AG10803 (cell line): ENCODE measurements at places on chromosomes 16 and 17.

DNA sequence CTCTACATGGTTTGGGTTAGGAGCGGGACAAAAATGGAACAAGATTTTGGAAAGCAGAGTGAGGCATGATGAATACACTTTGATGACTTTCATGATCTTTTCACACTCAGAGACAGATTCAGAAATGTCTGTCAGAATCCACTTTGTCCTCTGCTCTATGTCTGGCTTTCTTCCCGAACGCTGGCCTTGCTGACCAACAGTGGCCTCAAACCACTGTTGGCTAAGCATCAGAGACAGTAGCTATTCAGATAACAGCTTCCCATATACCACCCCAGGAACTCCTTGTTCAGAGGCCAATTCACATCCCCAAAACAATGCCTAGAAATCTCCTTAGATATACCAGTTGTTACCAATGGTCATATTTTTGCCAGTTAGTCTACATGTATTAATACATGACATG lies 40.9 kb downstream of the FBXL20 start:
- DNase-seq = no peak

DNA sequence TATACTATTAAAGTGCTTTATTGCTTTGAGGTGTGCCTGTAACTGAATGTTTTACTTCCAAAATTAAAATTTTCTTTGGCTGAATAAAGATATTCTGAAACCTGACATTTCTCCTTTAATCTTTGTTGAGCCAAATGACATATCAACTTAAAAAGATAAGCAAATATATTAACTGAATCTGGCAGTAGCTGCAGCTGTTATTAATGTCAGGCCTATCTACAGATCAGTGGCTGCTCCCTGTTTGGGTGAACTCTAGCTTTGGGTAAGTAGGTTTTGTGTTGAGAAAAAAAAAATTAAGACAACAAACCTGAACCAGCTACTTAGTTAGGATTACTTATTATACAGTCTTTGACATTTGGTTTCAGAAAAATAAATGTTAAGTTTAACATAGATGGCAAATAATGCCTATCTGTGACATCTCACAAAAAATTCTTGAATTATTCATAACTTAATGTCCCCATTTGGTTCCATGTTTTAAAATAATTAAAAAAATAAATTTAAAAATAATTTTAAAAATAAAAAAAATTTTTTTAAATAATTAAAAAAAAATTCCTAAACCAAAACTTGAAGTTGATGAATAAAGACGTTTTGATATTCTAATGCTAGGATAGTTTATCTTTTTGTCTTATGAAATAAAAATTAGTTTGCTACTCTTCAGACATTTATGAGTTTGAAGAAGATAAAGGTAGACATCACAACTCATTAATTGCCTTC lies 19.8 kb downstream of the CPD start:
- no peak for DNase-seq

DNA sequence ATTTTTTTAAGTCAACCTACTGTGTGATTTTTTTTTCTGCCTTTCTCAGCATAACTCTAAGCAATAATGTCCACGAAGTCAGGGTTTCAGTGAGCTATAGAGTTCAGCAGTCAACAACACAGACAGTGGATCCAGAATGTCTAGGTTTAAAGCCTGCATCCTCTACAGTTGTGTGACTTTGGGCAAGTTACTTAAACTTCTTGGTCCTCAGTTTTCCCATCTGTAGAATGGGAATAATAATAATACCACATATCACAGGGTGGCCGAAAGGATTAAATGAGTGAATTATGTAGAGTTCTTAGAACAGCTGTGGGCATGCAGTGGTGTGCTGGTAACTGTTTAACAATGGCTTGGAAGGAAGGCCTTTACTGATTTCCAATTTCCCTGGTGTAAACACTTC lies 38.8 kb upstream of the MEAK7 start:
- no peak for DNase-seq

GRCh38 chr17:63694950-63695773 lies 4.8 kb downstream of the LIMD2 start:
- DNase-seq = no peak

GRCh38 chr17:42744283-42744805 lies 496 bp downstream of the EZH1 start:
- DNase-seq = peak; percentile 56

DNA sequence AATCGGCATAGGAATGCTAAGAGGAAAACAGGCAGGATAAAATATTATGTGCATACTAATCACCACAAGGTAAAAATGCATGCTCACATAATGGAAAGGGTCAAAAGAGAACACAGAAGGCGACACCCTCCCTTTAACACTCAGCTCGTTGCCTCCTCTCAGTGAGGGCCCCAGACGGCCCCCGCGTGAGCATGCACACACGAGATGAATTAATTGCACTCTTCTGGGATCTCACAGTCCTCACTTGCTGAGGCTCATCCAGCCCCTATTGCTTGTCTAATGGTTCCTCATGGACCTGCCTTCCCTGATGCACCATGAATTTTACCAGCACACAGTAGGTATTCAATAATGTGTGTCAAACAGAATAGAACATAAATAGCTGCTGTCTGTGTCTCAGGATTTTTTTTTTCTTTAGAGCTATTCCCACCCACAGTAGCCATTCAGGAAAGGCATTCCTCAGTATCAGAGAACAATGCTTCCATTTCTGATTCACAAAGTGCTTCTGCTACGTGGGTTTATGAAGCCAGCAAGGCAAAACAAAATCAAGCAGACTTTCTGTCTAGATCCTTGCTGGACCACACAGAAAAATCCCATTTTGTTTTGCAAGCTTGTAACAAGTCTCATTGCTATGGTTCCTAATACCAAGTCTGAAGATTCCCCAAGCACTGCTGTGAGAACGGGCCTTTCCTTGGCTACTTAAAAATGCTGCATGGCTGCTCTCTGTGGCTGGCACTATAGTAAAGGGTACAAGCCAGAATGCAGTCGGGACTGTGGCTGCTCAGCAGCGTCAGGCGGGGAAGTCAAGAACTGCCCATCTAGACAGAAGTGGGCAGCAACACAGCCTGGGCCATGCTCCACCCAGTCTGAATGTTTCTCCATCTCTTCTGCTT lies 43.6 kb downstream of the TOM1L2 start:
- no peak for DNase-seq

DNA sequence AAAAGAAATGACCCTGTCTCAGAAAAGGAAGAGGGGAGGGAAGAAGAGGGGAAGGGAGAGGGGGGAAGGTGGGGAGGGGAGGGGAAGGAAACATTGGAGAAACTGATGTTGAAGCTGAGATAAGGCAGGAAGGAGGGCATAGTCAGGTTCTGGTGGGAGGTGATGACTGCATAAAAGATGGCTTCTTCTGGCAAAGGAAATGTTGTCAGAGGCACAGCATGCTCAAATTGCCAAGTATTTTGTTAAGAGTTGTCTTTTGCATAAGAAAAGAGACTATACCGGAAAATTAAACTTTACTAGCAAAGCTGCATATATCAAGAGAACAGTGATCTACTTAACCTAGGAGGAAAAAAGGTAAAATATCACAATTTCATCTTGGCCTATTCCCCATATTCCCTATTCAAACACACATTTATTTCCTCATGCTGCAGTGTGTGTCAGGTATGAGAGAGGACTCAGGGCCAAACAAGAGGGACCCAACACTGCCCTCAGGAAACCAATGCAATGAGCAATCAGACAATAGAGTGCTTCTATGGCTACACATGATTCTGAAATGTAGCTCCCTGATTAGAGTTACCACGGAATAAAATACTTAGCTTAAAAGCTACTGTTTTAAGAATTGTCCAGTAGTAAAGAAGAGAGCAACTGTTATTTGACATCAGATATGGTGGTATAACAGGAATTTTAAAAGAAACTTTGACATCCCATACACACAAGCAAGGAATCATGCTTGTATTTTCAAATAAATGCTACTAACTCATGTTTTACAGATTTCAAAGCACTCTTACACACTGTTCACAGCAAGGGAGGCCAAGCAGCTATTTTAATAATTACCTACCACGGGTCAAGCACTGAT lies 80.9 kb downstream of the PARN start:
- DNase-seq = no peak

- DNase-seq = no peak
Observed at GRCh38 chr16:19883966-19884485, 622 bp downstream of the GPRC5B start.
